ENCODE measurements at places on chromosomes 13 and 19.

- DNase-seq = no peak
These were observed 390.9 kb upstream of the SGCG start for GRCh38 chr13:22789916-22790315.

DNA sequence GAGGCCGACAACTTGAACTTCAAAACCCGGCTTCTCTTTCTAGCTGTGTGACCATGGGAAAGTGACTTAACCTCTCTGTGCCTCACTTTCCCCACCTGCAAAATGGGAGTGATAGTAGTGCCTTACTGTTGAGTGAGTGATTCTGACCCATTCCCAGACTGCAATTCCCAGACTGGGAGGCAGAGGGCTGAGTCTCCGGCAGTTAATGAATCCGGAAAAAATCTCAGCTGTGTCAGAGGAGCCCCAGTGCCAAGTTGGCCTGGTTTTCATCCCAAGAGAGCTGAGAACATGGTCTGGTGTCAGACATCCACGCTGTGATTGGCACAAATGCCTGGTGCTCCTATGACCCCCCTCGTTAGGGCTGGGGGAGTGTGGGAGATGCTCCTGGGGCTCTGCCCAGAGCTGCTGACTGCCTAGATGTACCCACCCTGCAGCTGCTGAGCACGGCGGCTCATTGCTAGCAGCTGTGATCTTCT, 50.0 kb downstream of the PIN1 start:
- DNase-seq = no peak

DNA sequence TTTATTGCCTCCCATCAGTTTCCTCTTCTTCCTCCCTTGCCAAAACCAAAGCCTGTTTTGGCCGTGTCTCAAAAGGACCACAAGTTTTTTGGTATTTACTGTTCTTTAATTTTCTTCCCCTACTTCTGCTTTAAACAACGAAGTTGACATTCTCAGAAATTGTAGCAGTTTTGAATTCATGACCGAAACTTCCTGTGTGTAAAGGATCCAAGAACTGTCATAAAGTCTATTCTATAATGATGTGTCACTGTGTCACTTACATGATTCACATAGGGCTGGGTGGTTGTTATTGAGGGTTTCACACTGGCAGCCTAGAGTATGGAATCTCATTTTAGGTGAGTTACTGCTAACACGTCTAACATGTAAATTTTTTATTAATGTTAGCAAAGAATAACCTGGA, 741.0 kb upstream of the KLHL1 start:
- DNase-seq = no peak

GRCh38 chr19:10207026-10207425, 12.3 kb upstream of the DNMT1 start:
- DNase-seq = no peak

DNA sequence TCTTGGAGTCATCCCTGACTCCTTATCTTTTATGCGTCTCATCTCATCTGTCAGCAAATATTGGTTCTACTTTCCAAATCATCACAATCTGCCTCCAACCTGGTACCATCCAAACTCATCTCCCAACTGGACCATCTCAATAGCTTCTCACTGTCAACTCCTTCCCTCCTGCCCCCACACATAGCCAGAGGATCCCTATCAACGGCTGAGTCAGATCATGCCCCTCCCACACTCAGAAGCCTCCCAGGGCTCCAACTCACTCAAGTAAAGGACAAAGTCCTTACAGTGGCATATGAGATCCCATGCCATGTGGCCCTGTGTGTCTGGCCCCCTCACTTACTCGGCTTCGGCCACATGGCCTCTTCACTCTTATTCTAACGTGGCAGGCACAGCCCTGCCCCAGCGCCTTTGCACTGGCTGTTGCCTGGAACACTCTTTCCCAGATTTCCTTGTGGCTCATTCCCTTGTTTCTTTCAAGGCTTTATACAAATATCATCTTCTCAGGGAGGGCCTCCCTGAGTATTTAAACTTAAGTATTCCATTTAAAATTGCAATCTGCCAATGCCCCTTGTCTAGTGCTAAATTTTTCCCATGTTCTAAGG, 4.3 kb downstream of the SPRED3 start:
- no peak for DNase-seq

GRCh38 chr13:99347335-99347878, 40.2 kb upstream of the GPR183 start:
- DNase-seq = no peak

GRCh38 chr13:31742097-31742734, 2.9 kb downstream of the RXFP2 start:
- peak; percentile 56 for DNase-seq

- DNase-seq = no peak
These were observed 39.4 kb downstream of the VAV1 start for GRCh38 chr19:6811906-6812305.

- no peak for DNase-seq
These were observed 77.6 kb downstream of the KDM4B start for GRCh38 chr19:5046339-5047039.

- no peak for DNase-seq
These were observed 342.6 kb downstream of the MZT1 start for GRCh38 chr13:72384879-72385278.

GRCh38 chr19:3041327-3041726, 12.2 kb upstream of the TLE2 start:
- no peak for DNase-seq

DNA sequence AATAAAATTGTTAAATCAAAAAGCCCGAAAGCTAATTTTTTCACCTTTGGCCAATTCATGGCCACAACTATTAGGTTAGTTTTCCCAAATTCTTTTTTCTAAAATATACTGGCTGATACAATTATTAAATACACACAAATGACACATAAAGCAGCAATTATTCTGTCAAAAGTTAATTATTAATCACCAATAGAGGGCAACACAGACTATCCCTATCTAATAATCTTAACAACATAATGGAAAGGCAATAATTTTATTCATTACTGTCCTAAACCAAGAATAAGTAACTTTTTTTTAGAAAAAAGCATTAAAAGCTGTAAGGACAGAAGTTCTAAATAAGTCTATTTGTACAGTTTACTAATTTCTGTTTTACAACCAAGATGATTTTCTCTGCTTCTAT, 51.7 kb downstream of the KATNAL1 start:
- DNase-seq = no peak

DNA sequence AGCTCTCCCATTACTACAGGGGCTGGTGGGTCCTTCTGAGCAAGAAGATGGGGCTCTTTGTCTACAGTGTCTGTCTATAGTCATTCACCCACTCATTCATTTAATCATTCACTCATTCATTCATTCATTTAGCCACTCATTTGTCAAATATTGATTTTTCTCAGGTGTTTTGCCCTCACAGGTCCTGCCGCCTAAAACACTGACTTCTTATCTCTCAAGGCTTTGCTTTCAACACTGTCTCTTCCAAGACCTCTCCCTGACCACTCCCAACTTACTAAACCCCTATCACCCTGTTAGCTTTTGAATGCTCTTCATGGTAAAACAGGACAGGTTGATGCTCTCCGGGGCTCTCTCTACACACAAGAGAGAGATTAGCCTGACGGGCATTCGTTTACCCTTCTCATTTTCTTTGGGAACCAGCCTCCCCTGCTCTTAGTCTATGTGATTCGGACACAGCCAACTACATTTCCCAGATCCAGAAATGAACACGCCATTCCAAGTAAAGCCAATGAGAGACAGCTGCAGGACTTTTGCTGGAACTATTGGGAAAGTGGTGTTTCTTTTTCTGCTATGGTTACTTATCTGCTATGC, 22.7 kb downstream of the FAM187B start:
- DNase-seq = no peak

DNA sequence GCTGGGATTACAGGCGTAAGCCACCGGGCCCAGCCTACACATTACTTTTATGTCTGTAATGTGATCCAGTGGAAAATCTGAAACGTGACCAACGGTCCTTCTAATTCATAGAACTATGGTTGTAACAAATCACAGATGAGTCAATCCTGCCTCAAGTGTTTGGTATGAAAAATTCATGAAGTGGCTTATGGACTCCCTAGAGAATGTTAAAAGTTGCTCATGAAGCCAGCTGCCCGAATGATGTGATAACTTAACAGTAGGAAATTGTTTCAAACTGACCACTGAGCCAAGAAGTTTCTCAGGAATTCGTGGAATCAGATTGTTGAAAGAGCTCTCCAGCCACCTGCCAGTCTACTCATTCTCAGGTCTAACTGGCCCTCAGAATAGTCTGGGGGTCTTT, 59.4 kb upstream of the FARP1 start:
- DNase-seq = no peak

- DNase-seq = no peak
These were observed 9.8 kb downstream of the DCAF15 start for GRCh38 chr19:13961826-13962698.

GRCh38 chr19:49148044-49148682, 7.0 kb downstream of the HRC start:
- no peak for DNase-seq

DNA sequence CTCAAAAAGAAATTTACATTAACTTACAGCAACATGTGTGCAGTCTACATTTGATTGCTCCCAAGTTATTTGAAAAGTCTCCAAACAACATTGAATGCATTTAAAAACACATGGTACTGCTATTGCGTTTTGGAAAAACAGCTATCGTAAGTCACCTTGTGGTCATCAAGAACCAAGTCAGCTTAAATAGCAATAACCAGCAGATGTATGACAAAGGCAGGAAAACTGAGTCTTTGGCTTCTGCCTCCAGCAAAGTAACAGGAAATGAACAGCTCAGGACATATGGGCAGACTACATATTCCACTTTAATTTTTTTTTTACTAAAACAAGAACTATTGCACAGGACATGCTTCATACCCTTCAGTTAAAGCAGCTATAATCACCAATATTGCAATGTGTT, 580.6 kb upstream of the SPRY2 start:
- DNase-seq = no peak

All from CD4-positive, alpha-beta T cell treated with Interleukin-4 for 1 hour (primary cell).